ENCODE measurements at places on chromosomes 1 and 21.
A peak's percentile ranks its signal among the peaks of the same experiment; 100 is the strongest.

DNA sequence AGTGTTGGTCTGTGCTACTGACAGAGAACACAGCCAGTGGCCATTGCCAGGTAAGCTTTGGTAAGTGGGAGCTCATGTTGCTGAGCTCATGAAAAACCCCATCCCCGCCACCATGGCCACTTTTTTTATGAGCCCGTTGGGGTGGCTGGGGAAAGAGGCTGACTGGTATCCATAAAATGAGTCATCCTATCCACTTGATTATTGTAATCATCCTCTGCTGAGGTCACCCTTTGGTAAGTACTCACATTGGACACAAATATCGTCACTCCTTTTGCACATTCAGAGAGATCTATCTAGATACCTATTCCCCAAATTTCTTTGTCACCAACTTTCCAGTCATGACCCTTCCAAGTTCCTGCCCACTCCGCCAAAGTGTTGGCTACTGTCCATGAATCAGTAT is 22.0 kb downstream of the SLAMF7 start:
- DNase-seq, result no peak

DNA sequence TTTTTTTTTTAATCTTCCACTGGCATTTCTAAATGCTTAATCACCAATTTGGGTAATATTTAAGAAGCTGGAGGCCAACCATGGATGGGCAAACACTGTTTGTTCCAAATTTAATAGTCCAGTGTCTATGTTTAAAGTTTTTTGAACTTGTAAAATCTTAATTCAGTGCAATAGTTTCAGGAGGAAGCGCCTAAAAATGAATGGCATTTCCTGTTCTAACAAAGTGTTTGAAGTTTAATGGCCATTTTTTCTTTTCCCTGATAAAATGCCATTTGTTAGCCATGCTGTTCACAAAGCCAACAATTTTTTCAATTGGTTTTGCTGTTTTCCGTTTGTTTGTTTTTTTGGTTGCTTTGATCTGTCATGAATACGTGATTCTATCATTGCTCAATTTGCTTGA is 552.1 kb downstream of the LMO4 start:
- DNase-seq, result no peak

- no peak for DNase-seq
These were observed 55.2 kb upstream of the KIF1B start for GRCh38 chr1:10155087-10155712.

DNA sequence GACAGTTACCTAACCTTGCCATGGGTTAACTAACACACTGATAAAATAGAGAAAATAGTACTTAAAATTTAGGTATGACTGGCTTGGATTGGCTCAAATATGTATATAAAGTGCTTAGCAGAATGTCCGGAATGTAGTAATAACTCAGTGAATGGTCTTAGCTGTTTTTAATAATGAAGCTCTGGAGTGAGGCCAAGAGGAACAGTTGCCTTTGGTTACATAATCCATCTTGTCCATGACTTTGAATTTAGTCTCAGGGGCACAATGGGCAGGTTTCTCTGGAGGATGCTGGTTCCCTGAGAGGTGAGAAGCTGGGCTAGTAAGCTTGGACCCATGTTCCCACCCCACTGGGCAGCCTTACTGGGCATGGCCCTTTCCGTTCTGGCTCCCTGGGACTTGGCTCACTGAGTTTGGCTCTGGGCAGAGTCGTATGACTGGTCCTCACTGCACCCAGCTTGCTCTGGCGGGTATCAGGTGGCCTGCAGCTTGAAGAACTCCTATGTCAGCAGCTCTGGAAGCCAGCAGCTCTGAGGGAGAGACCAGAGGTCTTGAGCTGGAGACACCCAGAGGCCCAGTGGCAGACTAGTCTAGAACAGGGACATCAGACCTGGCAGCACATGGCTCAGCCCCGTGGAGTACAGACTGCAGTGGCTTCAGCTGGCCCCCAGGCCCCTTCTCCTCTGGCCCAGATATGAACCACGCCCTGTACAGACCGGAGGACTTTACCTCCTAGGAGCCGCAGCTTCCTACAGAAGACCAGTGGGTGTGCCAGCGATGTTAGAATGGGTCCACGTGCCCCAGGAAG is 40.4 kb downstream of the TENT5C start:
- DNase-seq, result peak; percentile 3

GRCh38 chr1:156583821-156584622 is 4.5 kb downstream of the TTC24 start:
- DNase-seq, result peak; percentile 73

- DNase-seq, result no peak
These were observed 129.6 kb downstream of the PRDM16 start for GRCh38 chr1:3198371-3199271.

DNA sequence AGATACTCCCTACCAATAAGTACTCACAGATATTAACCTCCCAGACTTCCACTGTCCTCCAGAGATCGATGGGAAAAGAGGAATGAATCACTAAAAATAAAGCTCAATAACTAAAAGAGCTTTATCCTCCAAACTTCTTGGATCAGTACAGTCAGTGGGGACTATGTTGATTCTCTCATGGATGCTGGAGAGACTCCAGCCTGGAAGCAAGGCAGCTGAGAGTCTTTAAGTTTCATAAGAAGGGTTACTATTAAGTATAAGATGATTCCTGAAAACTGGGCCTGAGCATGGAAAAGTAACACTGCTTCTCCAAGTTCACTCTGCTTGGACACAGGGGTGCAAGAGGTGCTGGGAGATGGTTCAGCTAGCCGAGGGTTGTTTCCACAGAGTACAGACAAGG is 6.2 kb upstream of the DDR2 start:
- no peak for DNase-seq

DNA sequence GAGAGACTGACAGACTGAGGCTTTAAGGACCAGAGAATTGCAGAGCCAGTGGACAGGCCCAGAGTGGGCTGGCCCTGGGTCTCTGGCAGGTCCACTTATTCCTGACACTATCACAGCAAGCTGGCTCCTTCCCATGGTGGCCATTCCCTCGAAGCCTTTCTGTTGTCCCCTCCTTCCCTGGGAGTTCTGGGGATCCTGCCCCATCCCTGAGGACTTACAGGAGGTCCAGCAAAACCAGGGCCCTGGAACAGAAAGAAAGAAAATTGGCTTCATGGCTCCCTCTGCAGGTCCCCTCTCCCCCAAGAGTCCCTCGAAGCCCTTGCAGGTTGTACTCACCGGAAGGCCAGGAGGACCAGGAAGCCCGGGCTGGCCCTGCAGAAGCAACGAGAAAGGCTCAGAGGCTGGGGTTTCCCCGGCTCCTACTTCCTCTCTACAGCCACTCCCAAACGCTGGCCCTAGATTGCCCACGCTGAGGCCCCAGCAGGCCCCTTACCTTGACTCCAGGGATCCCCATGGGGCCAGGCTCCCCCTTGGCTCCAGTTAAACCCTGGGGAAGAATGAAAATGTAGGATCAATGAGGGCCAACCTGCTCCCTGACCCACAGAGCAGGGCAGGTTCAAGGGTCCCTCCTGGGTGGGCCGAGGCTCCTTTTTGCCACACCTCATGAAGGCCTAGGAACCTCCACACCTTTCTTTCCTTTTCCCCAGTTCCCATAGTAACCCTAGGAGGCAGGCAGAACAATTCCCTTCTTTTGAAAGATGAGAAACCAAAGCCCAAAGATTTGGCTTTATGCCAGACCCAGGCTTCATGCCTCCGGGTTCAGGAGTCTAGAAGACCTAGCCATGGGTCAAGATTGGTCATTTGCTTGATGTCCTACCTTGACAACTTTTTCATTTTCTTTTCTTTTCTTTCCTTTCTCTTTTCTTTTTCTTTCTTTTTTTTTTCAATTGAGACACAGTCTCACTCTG is 4.6 kb downstream of the COL9A2 start:
- no peak for DNase-seq

DNA sequence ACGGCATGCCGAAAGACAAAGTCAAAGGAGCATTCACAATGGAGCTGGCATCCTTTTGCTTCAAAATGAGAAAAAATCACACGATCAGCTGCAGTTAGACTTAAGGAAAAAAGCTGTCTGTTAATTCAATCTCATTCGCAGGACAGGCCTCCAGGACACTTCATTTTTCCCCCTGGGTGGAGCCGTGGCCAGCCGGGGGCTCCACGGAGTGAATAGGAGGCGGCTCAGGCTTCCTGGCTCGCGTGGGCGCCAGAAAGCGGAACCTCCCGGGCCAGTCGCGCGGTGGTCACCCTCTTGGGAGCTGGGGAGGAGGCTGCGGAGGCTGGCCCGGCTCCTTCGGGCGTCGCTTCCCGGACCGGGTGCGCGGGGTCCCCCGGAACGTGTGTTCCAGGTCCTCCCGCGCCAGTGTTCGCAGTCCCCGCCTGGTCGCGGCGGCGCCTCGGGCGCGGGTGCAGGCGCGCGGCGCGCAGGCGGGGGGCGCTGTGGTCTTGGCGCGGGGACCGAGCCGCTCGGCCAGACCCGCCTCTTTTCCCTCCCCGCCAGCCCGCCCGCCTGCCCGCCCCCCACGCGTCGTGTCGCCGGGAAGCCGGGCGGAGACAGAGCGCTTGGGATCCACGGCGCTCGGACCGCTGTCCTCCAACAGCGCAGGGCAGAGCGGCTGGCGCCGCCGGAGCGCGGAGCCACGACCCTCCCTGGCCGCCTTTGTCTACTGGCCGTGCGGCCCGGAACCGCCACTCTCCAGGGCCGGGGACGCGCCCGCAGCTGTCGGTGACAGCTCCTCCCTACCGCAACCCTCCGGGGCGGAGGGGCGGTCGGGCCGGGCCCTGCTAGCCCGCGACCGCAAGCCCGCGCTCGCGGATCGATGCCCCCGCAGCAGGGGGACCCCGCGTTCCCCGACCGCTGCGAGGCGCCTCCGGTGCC is at the start of gene RHOU:
RHOU (plus strand) TSS at position 599 of the 921 bp plus-strand sequence; CDS start at position 863, 264 bp downstream.
- DNase-seq, result no peak
